ENCODE measurements at places on chromosomes 6 and 20. TPM values are rescaled to one million over a fixed set of nuclear protein-coding genes. Genes with fewer than 3 reads are reported as not detected.

GRCh38 chr6:133891927-133892812, 3.3 kb downstream of the TCF21 start:
- DNase-seq: no peak

DNA sequence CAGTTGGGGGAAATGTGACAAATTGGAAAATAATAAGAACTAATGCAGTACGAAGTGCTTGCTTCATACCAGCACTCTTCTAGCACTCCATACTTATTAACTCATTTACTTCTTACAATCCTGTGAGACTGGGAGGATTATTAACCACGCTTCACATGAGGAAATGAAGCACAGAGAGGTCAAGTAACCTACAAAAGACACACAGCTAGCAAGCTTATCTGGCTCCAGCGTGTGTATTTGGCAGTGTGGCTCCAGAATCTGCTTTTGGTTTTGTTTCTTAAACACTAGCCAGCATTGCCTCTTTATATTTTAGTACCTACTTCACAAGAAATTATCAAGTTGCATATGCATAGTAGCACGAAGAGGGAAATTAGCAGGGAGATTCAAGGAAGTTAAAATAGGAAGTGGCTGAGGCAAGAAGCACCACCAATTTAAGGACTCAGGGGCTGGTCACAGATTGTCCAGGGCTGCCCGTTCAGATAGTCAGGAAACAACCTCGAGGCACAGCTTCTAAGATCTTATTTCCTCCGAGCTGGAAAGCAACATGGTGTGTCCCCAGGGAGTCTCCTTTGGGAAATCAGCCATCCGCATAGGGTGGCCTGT, 302.7 kb upstream of the PRDM1 start:
- no peak for DNase-seq

- DNase-seq: no peak
Measured at GRCh38 chr6:119353696-119354095, 4.1 kb upstream of the MAN1A1 start.

GRCh38 chr20:53751620-53752318, 158.1 kb upstream of the ZNF217 start:
- DNase-seq: no peak

DNA sequence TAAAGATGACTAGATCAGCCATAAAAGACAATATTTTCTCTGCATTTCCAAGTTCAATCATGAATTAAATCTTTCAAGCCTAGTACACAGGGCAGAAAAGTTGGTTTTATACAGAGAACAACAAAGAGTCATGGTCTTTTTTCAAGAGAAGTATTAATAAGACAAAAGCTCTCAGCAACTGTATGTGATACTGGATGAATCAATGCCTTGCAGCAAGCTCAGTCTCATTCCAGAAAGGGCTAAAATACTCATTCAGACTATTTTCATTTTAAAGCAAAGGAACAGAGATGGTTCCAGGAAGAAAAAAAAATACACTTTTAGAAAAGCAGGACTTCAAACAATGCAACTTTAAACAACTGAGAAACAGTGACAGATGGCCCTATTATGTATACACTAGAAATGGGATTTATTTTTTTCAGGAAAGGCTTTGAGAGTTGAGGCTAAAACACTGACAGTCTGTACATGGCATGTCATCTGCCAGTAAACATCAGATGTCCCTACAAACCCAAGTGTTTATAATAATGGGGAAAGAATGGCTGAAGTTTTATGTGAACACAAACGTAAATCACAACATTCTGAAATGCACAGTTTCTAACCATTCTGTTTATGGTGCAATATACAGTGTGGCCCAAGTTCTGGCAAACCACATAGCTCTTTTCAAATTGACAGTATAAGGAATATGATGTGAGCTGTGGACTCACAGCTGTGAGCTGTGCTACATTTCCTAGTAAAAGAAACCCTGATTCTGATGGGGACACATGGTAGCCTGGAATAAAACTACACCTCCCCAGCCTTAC, 114.3 kb upstream of the DST start:
- no peak for DNase-seq

DNA sequence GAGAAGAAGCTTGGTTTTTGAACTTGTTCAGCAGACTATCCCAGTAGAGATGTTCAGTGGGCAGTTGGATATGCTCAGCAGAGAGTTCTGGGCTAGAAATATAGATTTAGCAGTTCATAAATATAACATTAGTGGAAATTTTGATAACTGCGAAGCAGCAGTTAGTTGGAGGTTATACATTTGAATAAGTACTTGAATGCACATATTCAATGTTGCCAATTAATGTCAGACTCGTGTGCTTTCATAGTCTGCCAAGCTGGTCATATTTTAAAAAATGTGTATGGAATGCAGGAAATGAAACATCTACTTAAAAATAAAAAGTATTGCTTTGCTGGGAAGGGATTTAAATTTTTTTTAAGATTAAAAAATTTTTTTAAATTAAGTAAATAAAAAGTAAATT, 92.5 kb upstream of the E2F3 start:
- no peak for DNase-seq

- DNase-seq: no peak
Measured at GRCh38 chr6:44263354-44264100, 1.8 kb downstream of the NFKBIE start.

DNA sequence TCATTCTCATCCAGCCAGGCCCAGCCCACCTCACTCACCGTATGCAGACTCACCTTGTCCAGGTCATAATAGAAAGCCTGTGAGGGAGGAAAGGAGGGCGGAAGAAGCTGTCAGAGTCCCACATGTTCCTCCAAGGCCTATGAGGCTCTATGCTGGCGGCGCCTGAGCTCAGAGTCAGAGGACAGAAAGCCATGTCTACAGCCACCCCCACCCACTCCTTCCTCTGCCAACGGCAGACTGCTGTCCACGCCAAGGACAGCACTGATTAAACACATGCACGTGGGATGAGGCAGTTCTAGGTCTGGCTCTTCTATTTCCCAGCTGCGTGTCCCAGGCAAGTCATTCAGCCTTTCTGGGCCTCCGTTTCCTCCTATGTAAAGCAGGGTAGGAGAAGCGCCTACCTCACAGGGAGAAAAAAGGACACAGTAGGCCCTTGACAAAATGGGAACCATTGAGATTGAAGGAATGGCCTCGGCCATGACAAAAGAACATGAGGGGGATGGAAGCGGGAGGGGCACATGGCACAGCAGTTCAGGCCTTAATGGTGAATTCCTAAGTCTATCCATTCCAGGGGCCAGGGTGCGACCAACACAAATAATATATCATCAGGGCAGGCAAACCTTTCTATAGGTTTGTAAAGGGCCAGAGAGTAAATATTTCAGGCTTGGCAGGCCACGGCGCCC, 80.1 kb downstream of the RIPOR3 start:
- no peak for DNase-seq

DNA sequence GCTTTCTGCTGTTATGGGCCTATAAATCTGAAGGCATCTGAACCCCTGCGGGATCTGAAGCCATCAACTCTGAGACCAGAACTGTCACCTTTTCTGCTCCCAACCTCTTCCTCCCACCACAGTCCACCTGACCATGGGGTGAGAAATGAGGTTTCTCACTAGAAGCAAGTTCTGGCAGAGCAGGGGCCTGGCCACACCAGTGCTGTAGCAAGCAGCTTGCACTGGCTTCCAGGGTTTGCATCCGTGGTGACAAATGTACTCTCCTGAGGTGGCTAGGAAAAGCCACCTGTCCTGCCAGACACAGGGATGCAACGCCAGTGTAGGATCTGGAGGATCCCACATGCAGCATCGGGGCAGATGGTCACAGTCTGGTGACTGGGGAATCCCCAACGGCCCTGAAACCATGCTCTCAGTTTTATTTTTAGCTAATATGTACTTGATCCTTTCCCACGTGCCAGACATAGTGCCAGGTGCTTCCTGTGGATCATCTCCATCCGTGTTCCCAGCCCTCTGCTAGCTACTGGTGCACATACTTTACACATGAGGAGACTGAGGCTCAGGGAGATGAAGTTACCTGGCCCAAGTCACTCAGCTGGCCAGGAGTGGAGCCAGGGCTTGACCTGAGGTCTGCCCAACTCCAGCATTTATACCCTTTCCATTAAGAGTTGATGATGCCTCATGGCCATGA, 122.1 kb upstream of the SPACA1 start:
- no peak for DNase-seq

GRCh38 chr6:98887650-98888049, 53.3 kb downstream of the POU3F2 start:
- DNase-seq: no peak

DNA sequence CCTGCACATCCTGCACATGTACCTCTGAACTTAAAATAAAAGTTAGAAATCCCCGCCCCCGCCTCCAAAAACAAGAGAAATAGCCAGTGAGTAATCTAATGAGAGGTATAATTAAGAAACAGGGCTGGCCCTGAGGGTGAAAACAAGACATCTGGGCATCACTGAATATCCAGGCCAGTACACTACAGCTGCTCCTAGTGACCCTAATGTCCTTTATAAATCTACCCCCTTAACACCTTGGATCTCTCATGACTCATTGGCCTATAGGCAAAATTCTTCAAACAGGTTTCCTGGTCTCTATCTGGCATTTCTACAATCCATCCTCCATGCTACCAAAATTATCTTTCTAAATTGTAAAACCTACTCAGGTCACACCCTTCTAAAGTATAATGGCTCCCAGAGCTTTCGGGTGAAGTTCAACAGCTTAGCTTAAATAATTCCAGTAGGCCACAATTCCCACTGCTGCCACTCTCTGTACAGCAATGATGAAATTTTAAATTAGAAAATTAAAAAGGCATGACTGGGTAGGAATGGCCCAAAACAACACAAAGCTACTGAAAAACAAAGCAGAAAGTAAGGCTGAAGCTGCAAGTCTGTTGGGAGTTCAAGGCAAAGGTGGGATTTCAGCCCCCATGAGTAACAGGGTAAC, 260.9 kb downstream of the GMDS start:
- DNase-seq: no peak

GRCh38 chr6:11876934-11877433, 98.4 kb upstream of the ADTRP start:
- DNase-seq: no peak

MGME1 gene
- polyA plus RNA-seq: 13.3 TPM

MOXD1 gene
- polyA plus RNA-seq: not detected

NUP153 gene
- polyA plus RNA-seq: 6.5 TPM

ABHD16B gene
- polyA plus RNA-seq: 0.65 TPM

RRAGD gene
- 3.2 TPM for polyA plus RNA-seq

NMBR gene
- not detected for polyA plus RNA-seq

CTCFL gene
- polyA plus RNA-seq: not detected

HSPA1A gene
- polyA plus RNA-seq: 26.0 TPM

FERMT1 gene
- polyA plus RNA-seq: not detected
